Heart left ventricle (tissue), 16 donors: ENCODE measurements at places on chromosomes 6 and 20. TPM values are rescaled to one million over a fixed set of nuclear protein-coding genes. Genes with fewer than 3 reads are reported as not detected.

DNA sequence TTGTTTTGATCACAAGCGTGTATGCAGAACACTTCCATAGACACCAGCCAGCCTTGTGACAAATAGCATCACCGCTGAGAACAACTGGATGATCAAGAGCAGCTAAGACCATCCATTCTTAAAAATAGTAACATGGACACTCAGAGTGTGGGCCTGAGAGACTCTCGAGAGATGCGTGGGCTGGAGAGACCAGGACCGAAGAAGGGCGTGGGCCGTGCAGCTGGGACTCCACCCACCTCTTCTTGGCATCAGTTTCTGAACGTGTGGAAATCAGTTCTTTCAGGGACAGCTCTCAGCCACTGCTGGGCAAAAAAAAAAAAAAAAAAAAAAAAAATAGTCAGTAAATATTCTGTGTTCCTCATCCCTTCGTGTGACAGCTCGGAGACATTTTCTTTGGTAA is 314.5 kb upstream of the CDH4 start:
- no peak for DNase-seq

GRCh38 chr6:168242940-168243225 is 76.7 kb downstream of the DACT2 start:
- DNase-seq, result no peak

DNA sequence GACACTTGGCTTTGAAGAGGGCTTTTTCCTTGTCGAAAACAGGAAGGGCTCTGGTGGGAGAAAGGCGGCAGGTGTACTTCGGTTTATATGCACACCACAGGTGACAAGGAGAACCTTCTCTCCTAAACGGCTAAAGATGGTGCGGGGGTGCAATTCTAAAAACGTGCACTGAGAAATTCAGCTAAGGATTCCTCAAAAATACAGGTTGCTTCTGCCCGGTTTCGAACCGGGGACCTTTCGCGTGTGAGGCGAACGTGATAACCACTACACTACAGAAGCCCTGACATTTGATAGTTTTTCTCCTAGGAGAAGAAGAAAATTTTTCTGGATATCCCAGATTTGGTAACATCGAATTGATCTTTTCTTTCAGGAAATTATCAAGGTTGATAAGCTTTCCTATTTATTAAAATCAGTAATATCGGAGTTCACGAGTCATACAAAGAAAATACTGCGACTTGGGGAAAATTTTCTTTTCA is 32.0 kb downstream of the POM121L2 start:
- DNase-seq, result no peak

GRCh38 chr20:57953638-57954037 is 243.8 kb upstream of the PMEPA1 start:
- DNase-seq, result no peak

- no peak for DNase-seq
These were observed 157.4 kb upstream of the LAMA2 start for GRCh38 chr6:128725271-128726233.

GRCh38 chr6:157644043-157644810 is 178.8 kb upstream of the SNX9 start:
- DNase-seq, result no peak

GRCh38 chr6:4981761-4982160 is 22.1 kb downstream of the RPP40 start:
- DNase-seq, result no peak

DNA sequence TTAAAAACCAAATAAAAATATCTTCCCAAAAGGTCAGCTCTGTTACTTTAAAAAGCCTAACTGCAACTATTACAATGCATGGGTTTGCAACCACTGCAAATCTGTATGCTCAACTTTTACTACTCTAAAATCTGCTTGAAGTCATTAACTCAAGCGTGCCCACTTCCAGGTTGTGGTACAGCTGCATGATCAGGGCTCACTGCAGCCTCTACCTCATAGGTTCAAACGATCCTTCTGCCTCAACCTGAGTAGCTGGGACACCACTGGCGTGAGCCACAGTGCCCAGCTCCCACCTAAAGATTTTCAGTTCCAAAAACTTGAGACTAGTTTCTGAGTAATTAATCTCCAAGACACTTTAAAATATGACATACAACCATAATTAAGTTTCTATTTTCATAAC is 8.2 kb downstream of the DIDO1 start:
- no peak for DNase-seq

GRCh38 chr20:4113615-4114603 is 98.6 kb upstream of the RNF24 start:
- DNase-seq, result no peak

DNA sequence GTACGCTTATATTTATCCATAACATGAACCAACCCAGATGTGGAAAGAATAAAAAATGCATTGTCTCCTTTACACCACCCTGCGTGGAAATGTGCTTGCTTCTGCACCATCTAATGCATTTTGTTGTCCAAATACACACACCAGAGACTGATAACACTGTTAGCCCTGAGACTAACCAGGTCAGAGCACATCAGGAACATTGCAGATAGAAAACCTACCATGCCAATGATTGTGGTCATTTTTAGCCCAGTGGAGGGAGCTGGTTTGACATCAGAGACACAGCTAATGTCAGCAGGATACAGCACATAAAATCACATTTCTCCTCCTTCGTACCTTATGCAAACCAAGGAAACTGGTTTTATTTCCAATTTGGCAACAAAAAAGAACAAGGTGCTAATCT is 528.7 kb downstream of the DOK5 start:
- DNase-seq, result no peak

DNA sequence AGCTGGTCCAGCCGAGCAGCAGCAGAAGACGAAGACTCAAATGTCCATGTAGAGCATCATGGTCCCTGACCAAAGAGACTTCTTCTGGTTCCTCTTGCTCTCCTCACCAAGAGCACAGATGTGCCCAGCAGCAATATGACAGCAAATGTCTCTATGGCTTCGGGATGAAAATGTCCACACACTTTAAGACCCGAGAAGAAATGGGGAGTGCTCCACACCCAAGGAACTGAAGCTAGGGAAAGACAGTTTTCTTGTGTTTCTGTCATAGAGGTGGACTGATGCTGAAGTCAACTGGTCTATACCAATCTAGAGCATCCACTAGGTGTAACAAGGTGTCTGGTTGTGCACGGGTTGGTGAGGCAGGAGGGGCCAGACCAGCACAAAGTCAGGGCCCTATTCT is 4.5 kb upstream of the CPNE1 start:
- DNase-seq, result no peak

DNA sequence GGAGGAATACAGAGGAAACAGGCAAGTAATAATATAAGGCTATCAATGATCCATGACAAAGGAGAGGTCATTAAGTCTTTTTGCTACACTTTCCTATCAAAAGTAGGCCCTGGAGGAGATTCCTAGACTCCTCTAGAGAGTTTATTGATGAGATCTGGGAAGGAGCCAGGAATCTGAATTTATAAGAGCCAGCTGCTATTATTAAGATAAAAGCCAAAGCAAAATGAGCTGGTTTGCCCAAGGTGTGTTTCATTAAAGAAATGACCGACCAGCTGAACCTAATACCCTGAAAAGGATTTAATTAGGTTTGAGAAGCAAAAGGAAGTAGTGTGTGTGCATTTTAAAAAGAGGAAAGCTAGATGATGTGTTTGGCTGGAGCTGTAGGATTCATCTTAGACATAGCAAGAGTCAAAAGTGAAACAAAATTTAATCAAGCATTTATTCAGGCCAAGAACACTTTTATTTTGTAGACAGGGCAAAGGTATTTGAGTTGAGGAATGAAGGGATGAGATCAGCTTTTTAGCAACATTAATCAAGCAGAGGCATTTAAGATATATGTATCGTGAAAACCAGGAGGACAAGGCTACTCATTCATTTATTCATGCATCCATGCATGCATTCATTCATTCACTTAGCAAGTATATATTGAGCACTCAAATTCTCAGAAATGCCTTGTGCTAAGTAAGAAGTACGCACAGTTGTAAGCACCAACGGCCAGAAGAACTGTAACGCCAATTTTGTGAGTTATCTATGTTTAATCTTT is 43.5 kb upstream of the SCAF8 start:
- DNase-seq, result no peak

- DNase-seq, result no peak
These were observed 3.1 kb upstream of the IPCEF1 start for GRCh38 chr6:154359679-154360078.

- DNase-seq, result no peak
These were observed 409.5 kb downstream of the GJA1 start for GRCh38 chr6:121844898-121845297.

DNA sequence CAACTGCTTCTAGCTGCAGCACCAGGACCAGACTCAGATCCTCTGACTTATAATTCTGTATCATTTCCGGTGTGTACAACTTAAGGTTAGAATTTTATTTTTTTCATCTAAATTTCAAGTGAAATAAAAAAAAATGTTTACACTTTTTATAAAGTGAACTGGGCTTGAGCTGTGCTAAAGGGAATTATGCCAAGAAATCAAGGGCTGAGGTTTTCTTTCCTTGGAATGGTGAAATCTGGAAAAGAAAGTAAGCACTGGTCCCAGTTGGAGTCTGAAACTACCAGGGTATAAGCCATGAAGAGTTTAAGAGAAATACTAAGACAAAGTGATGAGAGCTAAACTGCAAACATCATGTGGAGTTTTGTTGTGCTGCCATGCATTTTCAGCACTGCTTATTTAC is 21.7 kb upstream of the FYN start:
- no peak for DNase-seq

DNA sequence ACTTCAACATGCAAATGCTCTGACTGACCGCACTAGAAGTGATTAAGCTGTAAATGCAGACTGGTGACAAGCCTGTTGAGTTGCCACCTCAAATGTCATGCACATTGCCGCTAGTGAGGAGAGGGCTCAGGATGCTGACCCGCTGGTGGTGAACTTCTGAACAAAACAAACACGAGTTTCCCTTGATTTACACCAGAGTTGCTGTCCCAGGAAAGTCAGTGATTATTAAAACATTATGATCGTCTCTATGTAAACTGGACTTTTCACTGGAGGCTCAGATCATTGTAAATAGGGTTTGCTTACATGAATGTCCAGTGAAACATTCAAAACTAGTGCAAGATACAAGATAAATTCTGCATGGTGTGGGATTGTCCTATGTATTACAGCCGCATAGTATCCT is 420.1 kb downstream of the PREX1 start:
- DNase-seq, result no peak

DNA sequence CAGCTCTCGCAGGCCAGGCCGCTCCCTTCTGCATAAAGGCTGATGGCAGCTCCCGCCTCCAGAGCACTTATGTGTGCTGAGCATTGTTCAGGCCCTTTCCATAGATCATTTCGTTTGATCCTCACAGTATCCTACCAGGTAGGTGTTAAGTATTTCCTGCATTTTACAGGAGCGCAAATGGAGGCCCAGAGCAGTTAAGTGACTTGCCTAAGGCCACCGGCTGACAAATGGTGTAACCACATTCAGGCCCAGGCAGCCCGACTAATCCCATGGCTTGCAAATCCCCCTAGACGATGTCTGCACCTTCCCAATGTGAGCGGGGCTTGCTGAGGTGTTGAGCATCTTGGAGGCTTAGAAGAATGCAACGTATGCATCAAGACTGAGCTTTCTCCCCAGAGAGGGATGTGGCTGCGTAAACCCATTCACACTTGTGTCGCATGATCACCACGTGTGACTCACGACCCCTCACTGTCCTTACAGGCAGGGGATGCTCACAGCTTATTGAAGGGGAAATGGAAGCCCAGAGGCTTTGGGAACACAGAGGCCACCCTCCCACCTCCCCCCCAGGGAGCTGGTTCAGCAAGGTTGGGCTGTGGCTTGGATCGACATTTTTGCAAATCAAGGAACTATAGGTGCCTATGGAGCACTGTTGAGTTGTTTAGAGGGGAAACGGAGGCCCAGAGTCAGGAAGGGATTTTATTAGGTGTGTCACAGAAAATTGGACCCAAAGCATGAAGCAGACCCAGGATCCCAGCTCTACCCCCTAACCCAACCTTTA is 7.0 kb downstream of the BPIFB2 start:
- DNase-seq, result no peak

DNA sequence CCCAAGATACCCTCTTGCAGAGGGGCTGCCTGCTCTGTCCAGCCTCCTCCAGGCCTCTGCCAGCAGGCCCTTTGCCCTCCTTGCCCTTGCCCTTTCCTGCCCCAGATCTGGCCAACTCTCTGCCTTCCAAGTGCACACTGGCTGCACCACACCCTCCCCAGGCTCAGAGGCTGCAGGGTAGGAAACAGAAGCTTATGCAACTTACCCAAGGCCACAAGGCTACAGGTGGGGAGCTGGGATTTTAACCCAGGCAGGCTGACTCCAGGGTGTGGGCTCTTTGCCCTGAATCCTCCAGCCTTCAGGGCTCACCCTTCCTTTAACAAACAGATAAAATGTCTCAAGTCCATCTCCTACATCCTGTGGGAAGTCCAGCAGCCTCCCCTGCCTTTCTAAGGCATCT is 14.5 kb upstream of the TRAF3IP2 start:
- no peak for DNase-seq

- DNase-seq, result no peak
These were observed 15.6 kb upstream of the NOL4L start for GRCh38 chr20:32600681-32601237.

- DNase-seq, result no peak
These were observed 33.7 kb downstream of the SLC9A8 start for GRCh38 chr20:49846206-49846807.

DNA sequence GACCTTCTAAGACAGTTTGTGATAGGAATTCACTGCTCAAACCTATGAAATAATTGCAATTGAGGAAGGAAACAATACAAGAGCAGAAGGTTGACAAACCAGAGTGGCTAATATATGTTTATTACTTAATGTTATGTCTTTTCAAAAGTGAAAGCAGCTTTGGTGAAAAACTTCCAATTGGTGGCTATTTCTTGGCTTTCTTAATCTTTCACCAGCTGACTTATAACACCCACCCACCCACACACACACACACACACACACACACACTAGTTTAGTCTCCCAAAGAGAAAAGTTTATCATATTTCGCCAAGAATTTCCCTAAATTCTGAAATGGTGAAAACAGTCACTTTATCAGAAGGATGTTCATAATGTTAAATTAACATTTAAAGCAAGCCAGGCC is 583.5 kb downstream of the EYS start:
- no peak for DNase-seq

GRCh38 chr20:32438331-32438858 is 80.3 kb downstream of the ASXL1 start:
- DNase-seq, result no peak

GRCh38 chr6:139990856-139991465 is 616.5 kb upstream of the CITED2 start:
- no peak for DNase-seq

GRCh38 chr6:149122850-149123821 is 194.4 kb upstream of the TAB2 start:
- DNase-seq, result no peak

Gene SRSF6
- 21.0 TPM for total RNA-seq

Gene ZDHHC14
- 19.8 TPM for total RNA-seq

Gene NHLRC1
- 2.6 TPM for total RNA-seq

Gene PIGU
- 10.8 TPM for total RNA-seq

Gene PRKN
- 20.2 TPM for total RNA-seq

Gene KHDRBS2
- not detected for total RNA-seq

Gene SDC4
- 63.0 TPM for total RNA-seq

Gene BPIFA1
- not detected for total RNA-seq

Gene SLC17A3
- total RNA-seq, result not detected

Gene DUSP15
- total RNA-seq, result 3.7 TPM

Gene RNF144B
- total RNA-seq, result 7.1 TPM
